OCI-LY7 (cell line): ENCODE measurements at places on chromosomes 1 and 21.

- DNase-seq = no peak
Observed at GRCh38 chr1:94225845-94226244, 11.5 kb downstream of the ARHGAP29 start.

DNA sequence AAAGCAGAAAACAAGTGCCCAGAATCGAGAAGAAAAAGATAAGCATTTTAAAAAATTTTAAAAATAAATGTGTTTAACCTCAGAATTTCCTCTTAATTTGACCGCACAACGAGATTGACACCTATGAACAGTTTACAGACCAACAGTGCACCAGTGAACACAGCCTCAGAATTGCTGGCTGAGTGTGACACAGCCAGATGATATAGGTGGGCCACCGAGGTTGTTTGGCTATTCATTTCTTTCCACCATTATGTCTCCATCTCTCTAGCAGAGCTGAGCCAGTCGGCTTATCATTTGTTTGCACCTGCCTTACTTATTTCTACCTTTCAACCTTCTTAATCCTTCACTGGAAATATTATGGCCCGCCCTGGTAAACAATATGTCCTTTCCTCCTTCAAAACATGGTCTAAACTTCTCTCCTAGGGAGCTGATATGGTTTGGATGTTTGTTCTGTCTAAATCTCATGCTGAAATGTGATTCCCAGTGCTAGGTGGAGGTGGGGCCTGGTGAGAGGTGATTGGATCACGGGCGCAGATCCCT, 86.1 kb downstream of the DUSP10 start:
- no peak for DNase-seq

DNA sequence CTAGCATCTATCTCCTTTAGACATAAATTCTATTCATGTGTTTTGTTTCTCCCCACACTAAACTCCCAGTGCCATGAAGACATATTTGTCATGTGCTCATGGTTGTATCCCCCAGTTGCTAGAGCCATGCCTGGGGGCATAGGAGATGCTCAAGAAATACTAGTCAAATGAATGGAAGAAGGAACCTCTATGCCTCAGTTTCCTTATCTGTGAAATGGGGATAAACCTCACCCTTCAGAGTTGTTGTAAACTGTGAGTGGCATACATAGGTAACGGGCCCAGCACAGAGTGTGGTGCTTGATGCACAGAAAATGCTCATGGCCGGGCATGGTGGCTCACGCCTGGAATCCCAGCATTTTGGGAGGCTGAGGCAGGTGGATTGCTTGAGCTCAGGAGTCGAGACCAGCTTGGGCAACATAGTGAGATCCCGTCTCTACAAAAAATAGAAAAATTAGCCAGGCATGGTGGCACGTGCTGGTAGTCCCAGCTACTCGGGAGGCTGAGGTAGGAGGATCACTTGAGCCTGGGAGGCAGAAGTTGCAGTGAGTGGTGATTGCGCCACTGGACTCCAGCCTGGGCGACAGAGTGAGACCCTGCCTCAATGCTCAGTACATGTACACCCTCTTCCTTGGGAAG, 8.7 kb downstream of the LDLRAD2 start:
- no peak for DNase-seq

DNA sequence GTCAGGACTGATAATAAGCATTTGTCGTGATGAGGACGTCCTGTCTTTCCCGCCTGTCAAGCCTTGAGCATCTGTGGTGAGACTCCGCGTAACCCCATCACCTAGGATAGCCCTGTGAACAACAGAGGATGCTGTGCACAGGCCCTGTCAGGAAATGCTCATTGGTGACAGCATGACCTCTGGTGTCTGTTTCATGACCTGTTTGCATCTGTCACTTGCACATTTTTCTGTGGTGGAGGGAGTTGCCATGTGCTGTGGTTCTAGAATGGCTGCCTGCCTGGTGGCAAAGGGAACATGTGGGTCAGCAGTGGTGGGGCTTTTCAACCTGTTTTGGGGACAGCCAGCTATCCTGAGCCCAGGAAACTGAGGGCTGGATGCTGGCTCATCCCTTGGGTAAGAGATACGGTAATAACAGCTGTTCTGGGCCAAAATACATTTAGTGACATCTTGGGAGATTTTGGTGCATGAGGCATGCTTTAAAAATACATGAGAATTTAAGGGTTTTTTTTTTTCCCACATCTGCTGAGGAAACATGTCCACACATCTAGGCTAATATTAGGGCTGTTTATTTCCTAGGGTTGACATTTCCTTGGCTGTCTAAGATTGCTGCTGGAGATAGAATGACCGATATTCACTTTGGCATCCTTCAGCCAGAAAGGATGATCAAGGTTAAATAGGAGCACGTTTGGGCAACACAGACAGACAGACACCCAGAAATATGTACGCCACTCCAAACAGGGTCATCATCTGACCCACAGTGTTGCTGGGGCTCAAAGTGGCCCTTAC, 52.9 kb downstream of the KCNC4 start:
- peak; percentile 23 for DNase-seq

GRCh38 chr1:216710598-216711333, 12.5 kb downstream of the ESRRG start:
- no peak for DNase-seq

GRCh38 chr1:199878823-199879222, 148.7 kb upstream of the NR5A2 start:
- DNase-seq = peak; percentile 3

DNA sequence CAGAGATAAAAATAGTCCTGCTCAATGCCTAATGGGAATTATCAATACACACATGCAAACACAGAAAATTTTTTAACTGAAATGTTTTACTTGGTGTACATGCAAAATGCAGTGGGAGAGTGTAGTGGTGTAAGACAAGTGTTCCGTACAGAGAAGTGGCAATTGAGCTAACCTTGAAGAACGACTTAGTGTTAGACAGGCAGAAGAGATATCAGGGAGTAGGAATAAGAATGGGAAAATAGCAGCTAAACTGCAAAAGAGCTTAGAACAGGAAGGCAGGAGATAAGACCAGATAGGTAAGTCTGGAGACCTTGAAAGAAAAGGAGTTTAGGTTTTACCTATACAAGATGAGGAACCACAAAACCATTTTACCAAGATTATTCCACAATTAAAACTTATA, 9.0 kb downstream of the USP24 start:
- no peak for DNase-seq

- DNase-seq = peak; percentile 18
Observed at GRCh38 chr1:48187969-48188563, 34.5 kb upstream of the SLC5A9 start.

DNA sequence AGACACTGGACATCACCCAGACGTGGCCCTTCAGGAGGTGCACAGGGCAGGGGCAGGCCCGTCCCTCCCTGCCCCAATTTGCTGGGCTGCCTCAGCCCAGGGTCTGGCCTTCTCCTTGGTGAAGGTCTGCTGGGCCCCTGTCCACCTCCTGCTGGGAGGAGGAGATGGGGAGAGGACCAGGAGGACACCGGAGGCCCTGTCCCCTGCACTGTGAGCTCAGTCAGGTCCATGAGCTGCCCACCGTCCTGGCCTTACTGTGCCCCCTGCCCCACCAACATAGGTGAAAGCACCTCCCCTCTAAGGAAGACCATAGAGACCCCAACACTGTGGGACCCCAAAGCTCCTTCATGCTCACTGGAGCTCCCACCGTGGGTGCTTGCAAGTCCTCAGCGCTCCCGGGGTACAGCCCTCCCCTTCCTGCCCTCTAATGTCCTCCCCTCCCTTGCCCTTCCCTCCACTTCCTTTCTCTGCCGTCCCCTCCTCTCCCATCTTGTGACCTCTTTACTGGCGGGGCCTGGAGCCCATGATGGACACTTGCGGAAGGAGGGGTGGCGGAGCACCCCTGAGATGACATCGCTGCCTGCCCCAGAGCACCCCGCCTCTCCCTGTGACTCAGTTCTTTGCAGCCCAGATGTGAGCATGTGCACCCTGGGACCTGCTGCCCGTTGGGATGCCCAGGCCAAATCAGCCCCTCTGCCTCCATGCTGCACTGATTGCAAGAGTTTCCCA, 4.6 kb downstream of the LRRC3 start:
- DNase-seq = no peak

- DNase-seq = no peak
Observed at GRCh38 chr1:115408533-115408932, 70.5 kb upstream of the NGF start.

GRCh38 chr21:42515708-42516502, 2.3 kb downstream of the SLC37A1 start:
- no peak for DNase-seq

DNA sequence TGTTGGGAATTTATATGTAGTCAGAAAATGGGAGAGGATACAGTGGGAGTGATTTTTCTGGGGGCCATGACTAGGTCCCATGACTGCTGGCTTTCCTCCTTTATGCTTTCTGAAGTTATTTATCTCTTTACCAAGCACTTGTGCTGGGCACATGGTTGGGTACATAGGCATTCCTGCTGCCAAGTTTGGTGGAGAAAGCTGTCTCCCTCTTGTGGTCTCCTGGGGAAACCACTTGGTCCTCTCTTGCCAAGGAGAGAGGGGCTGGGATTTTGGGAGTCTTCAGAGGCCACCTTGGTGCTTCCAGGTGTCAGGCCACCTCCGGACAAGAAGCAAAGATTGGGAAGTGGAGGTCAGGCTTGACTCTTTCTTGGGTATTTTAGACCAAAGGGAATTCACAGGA, 120.2 kb upstream of the KCNE2 start:
- DNase-seq = peak; percentile 47

DNA sequence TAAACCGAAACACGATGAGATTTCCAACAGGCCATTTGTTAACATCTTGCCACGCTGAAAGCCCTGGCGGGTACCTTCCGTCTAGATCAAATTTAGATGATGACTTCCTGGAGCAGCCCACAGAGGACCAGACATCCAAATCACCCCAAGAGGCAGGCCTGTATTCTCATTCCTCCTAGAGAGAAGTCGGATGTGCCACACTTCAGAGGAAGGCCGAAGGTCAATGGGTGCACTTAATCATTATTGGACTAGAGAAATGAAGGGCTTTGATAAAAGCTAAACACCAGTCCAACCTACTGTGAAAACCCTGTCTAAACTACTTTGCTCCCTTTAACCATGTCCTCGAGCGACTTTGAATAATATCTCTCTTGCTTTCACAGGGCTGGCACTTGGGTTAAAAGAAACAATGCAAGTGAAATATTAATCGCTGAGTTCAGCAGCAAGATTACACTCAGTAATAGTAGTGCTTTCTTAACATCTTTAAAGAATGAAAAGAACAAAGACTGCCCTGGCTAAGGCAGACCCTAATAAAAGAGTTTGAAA, 76.5 kb downstream of the BCAR3 start:
- no peak for DNase-seq

DNA sequence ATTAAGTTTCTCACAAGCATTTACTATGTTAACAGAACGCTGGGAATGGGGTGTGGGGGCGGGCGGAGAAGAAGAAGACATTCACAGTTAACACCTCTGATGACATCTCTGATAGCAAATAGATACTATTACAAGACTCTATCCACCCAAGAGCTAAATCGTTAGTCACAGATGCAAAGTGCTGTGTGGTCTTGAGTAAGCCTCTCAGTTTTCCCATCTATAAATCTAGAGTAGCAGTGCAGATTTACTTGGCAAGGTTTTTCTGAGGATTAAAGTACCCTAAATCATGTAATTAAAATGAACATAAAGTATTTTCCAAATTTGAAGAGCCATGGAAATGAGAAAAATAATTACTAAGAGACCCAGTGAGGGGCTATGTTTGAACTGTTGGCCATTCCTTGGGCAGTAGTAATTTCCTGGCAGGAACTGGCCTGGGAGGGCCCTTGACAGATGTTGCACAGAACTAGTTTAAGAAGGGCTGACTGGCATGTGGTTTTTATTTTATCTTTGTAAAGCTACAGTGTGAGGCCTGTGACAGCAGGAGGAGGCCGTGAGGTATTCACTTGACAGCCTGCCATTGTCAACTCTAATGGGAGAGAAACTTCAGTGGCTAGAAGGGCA, 58.7 kb upstream of the APOBEC4 start:
- no peak for DNase-seq

DNA sequence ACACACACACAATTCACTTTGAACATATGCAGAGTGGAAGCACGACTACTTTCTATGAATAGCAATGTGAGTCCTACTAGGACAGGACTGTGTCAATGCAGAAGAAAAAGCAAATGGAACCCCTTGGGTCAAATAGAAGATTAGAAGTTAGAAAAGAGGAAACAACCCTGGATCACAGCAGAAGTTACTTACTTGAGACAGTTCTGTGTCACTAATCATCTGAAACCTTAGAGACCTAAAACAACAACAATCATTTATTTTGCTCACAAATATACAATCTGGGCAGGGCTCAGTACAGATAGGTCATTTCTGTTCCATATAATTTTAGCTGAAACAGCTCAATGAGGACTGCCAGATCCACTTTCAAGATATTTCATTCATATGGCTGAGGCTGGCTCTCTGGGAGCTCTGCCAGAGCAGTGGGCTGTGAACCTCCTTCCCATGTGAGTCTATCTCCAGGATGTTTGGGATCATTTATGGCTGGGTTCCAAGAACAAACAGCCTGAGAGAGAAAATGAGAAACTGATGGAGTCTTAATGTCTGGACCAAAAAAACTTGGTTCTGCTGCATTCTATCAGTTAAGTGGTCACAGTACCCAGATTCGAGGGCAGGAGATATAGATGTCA, 42.5 kb upstream of the IL10 start:
- DNase-seq = no peak

DNA sequence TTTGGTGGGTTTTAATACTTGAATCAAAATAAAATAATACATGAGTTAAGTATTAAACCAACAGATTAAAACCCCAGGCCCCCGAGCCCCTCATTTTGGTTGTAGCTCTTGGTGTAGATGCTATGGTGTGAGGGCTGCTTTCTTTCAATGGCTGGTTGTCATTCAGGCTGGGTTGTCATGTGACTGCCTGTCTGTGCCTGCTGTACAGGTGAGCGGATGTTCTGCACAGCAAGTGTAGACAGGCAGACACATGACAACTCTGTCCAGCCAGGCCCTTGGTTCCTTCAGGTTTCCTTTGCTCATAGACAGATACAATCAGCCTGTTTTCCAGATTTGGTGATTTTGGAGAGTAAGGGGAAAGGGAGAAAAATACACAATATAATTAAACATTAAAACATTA, 281.9 kb upstream of the C1orf105 start:
- no peak for DNase-seq

DNA sequence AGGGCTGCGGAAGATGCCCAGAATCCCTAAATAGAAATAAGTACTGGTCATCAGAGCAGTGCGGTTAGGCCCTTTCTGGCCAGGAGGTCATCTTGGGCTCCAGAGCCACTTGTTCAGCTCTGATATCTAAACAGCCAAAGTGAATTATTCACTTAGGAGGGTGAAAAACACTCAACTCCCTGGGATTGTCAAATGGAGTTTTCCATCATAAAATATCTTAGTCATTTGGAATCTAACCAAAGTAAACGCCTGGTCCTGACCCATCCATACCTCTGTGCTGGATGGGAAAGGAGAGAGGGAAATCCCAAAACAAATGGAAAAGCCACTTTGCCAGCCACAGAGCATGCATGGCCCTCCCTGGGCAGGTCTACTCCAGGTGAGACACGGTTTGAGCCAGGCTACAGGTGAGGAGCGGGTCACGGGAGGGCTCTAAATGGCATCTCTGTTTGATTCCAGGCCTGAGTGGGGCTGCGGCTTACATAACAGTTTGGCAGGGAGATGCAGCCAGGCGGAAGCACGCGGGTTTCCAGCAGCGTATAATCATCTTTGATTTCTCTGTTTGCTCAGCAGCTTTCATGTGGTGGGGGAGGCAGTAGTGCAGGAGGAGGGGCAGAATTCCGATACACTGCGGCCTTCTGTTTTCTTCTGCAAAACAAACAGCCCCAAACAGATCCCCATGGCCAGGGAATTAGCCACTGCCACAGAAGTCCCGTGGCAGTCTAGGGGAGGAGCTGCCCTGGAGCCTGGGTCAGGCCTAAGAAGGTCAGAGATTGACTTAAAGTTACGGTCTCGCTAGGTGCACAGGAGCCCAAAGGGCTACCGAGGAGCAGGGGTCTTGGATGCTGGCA, 59.1 kb upstream of the ZNF648 start:
- DNase-seq = no peak

- DNase-seq = no peak
Observed at GRCh38 chr1:59315529-59316463, 18.9 kb downstream of the FGGY start.
